Activated CD8-positive, alpha-beta T cell treated with anti-CD3 and anti-CD28 coated beads for 36 hours (primary cell): ENCODE measurements at places on chromosomes 7 and 10. TPM values are rescaled to one million over a fixed set of nuclear protein-coding genes. Genes with fewer than 3 reads are reported as not detected.

The HDAC9 gene
- total RNA-seq = 1.5 TPM

- H3K27me3 ChIP-seq = no peaks in the 10 kb centered on the region
- no peaks in the 10 kb centered on the region for H3K36me3 ChIP-seq
These were observed 85.6 kb downstream of the ST8SIA6 start for GRCh38 chr10:17368708-17369272.

DNA sequence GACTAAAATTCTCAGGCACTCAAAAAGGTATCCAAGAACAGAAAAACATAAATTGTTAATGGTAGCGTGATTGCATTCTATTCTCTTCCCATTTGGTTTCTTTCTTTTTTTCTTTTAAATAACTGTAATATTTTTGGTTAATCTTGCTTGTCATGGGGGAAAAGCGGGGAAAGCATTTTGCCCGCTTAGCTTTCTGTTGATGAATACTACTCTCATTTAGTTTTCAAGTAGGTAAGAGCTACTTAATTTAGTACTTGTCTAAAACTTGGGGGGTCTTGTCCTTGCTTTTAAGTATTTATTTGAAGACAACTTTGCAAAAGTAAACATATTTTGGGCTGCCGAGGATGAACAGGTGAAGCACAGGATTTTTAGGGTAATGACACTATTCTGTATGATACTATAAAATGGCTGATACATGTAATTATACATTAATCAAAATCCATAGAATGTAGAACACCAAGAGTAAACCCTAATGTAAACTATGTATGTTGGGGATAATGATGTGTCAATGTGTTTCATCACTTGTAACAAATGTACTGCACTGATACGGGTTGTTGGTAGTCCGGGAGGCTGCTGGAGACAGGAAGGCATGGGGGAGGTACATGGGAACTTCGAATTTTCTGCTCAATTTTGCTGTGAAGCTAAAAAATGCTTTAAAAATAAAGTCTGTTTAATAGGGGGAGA, 1.7 kb downstream of the TES start:
- peak overlapping the region; percentile 97 for H3K4me3 ChIP-seq
- peak overlapping the region; percentile 97 for H3K27ac ChIP-seq
- no peak for DNase-seq
- H3K27me3 ChIP-seq = no peaks in the 10 kb centered on the region
- peaks cover 23% of the 10 kb centered on the region for H3K36me3 ChIP-seq

DNA sequence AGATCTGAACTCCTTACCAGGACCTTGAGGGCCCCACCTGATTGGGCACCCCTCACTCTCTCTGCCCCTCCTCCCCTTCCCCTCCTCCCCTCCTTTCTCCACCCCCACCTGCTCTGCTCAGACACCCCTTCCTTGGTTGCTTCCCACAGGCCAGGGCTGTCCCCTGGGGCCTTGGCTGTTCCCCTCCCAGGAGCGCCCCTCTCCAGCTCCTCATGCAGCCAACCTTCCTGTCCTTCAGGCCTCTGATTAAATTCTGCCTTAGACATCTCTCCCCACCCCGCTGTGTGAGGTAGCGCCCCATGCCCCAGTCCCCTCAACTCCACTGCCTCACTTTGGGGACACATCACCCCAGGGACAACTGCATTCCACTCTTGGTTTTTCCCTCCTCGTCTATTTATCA, 32.4 kb downstream of the HTRA1 start:
- DNase-seq = no peak
- H3K4me3 ChIP-seq = no peak overlapping the region
- H3K36me3 ChIP-seq = no peaks in the 10 kb centered on the region
- H3K27ac ChIP-seq = no peak overlapping the region
- H3K27me3 ChIP-seq = peaks cover 4% of the 10 kb centered on the region

DNA sequence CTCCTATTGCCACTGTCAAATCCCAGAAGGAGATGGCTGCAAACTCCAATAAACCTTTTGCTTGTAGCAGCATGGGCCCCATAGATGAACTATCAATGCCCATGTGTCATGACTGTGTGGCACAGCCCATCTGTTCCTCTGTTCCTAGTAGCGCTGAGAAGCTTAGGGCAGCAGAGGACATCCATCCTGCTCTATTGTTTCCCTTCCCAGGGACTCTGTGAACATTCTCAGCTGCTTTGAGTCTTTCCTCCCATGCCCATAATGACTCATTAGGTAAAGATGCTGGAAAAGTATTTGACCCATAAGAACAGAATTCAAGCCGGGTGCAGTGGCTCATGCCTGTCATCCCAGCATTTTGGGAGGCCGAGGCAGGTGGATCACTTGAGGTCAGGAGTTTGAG, 28.3 kb downstream of the STMP1 start:
- no peaks in the 10 kb centered on the region for H3K36me3 ChIP-seq
- no peaks in the 10 kb centered on the region for H3K4me1 ChIP-seq
- no peak overlapping the region for H3K27ac ChIP-seq
- H3K4me3 ChIP-seq = no peak overlapping the region
- no peak for DNase-seq

DNA sequence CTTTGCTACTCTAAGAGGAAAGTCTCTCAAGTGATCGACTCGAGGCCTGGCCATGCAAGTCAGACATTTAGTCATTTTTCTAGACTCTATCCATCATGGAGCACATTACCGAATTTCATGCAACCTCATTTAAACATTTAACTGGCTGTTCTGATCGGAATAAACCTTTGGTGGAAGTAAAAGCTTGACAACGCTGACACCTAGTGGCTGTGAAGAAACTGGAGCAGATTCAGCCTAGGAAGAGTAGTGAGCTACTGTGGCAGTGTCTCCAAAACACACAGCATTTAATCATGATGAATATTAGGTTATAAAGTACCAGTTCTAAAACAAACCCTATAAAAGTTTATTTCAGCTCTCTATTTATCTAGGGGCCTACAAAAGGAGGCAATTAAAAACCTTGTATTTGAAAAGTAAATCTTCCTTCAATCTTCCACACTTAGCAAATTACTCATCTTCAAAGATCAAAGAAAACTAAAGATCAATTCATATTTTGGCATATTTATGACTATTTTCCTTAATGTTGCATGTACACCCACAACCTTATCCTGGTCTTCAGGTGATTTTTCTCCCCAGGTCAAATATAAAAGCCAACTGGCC, 175.0 kb downstream of the CTNNA3 start:
- H3K27ac ChIP-seq = no peak overlapping the region
- H3K4me3 ChIP-seq = no peak overlapping the region
- peaks cover 1% of the 10 kb centered on the region for H3K4me1 ChIP-seq
- peaks cover 5% of the 10 kb centered on the region for H3K27me3 ChIP-seq
- DNase-seq = peak; percentile 40

DNA sequence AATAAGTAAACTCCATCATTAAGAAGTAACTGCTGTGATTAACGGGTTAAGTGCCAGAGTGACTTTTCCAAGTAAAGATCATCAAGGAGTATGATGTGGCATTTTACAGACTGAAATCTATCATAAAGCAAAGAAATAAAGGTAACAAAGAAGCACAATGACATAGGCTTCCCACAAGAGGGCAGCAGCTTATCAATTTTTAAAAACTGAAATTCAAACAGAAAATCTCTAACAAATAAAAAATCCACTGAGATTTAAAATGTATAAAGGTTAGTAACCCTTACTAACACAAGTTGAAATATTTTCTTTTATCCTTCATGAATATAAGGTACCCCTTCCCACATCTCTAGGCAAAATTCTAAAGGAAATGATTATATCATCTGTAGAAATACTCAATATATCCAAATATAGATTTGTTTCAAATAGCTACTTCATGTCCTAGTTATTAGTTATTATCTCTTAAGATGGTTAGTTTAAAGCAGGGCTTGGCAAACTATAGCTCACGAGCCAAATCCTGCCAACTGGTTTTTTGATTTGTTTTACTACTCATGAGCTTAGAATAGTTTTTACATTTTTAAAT, 29.2 kb downstream of the FAM3C start:
- H3K27ac ChIP-seq = no peak overlapping the region
- DNase-seq = peak; percentile 33
- no peak overlapping the region for H3K4me3 ChIP-seq
- peaks cover 36% of the 10 kb centered on the region for H3K36me3 ChIP-seq
- no peaks in the 10 kb centered on the region for H3K27me3 ChIP-seq

The OR2A1 gene
- not detected for total RNA-seq

The SLC18A2 gene
- 0.14 TPM for total RNA-seq

DNA sequence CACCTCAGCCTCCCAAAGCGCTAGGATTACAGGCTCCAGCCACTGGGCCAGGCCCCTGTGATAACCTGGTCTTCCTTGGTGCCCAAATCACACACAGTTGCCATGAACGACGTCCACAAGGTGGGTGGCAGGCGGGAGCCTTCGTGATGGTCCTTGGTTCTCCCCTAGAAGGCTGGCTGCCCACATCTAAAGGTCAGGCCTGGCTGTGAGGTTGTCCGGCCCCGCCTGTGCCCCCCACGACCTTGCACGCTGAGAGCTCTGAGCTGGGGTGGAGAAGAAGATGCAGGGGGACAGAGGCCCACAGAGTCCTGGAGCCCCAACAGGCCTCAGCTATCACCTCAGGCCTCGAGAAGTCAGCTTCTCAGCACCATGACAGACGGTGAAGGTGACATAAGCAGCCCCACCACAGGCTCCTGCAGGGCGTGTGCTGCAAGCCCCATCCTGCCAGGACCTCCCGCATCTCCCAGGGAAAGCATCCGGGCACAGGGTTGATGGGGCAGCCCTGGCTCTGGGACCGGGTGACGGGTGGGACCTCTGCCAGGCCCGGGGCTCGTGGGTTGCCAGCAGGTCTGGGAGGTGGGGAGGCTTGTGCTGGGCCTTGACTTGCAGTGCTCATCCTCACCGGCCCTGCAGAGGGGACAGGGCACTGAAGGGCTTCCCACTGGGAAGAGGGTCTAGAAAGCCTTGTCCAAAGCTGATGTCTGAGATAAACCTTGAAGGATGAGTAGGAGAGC, 217.4 kb downstream of the WDR37 start:
- no peaks in the 10 kb centered on the region for H3K27me3 ChIP-seq
- H3K27ac ChIP-seq = no peak overlapping the region
- no peak overlapping the region for H3K4me3 ChIP-seq
- no peaks in the 10 kb centered on the region for H3K36me3 ChIP-seq
- peaks cover 2% of the 10 kb centered on the region for H3K4me1 ChIP-seq

GRCh38 chr10:87760195-87760905, 57.7 kb downstream of the ATAD1 start:
- H3K4me1 ChIP-seq = peaks cover 28% of the 10 kb centered on the region
- H3K36me3 ChIP-seq = peaks cover 33% of the 10 kb centered on the region
- H3K27ac ChIP-seq = peak overlapping the region; percentile 55
- DNase-seq = no peak

The SLC13A1 gene
- total RNA-seq = not detected

GRCh38 chr7:84876061-84876821, 310.6 kb downstream of the SEMA3D start:
- H3K36me3 ChIP-seq = no peaks in the 10 kb centered on the region
- H3K4me1 ChIP-seq = no peaks in the 10 kb centered on the region
- no peaks in the 10 kb centered on the region for H3K27me3 ChIP-seq
- H3K27ac ChIP-seq = no peak overlapping the region
- DNase-seq = no peak
- H3K4me3 ChIP-seq = no peak overlapping the region

DNA sequence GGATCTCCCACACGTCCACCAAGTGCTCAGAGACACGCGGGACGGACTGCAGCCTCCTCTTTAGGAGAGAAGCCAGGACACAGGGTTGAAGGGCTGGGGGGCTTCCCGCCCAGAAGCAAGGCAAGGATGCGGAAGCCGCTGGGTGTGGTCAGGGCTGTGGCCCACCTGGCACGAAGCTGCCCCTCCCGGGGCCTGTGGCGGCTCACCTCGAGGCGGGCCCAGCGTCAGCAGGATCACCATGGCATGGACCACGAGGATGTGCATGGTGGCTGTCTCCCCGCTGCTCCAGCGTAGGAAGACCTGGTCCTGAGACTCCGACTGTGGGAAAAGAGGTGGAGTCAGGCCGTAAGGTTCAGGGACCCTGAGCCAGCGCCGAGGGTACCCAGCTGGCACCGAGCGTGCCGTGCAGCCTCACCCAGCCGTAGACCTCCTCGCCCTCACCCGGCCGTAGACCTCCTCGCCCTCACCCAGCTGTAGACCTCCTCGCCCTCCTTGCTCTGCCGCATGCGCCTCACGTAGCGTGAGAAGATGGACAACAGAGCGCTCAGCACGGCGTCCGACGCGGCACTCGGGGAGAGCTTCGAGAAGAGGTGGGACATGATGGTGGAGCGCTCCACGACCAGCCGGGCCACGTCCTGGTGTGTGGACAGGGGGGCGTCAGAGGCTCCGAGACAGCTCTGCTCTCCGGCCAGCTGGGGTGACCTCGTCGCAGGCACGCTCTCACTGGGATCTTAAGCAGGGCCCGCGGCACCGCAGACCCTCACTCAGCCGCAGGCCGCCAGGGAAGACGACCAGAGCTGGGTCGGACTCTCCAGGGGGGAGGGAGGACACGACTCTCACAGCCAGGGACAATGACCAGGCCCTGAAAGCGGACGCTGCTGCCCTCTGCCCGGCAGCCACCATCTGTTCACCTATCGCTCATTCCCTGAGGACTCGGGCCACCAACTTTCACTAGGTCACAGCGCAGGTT, 20.4 kb downstream of the INTS1 start:
- H3K36me3 ChIP-seq = no peaks in the 10 kb centered on the region
- DNase-seq = no peak
- no peaks in the 10 kb centered on the region for H3K27me3 ChIP-seq
- H3K27ac ChIP-seq = no peak overlapping the region
- no peaks in the 10 kb centered on the region for H3K4me1 ChIP-seq

GRCh38 chr7:81267508-81267907, 348.7 kb upstream of the SEMA3C start:
- no peak overlapping the region for H3K27ac ChIP-seq
- no peak overlapping the region for H3K4me3 ChIP-seq
- H3K27me3 ChIP-seq = no peaks in the 10 kb centered on the region
- H3K4me1 ChIP-seq = no peaks in the 10 kb centered on the region
- no peak for DNase-seq

GRCh38 chr7:106777674-106778299, 87.3 kb upstream of the PIK3CG start:
- no peak overlapping the region for H3K4me3 ChIP-seq
- H3K27me3 ChIP-seq = no peaks in the 10 kb centered on the region
- peaks cover 24% of the 10 kb centered on the region for H3K4me1 ChIP-seq
- no peak for DNase-seq

GRCh38 chr10:63671317-63671937, 150.2 kb downstream of the REEP3 start:
- DNase-seq = no peak
- no peaks in the 10 kb centered on the region for H3K36me3 ChIP-seq
- no peak overlapping the region for H3K4me3 ChIP-seq
- H3K27ac ChIP-seq = no peak overlapping the region
- no peaks in the 10 kb centered on the region for H3K27me3 ChIP-seq
- no peaks in the 10 kb centered on the region for H3K4me1 ChIP-seq

- DNase-seq = no peak
- no peak overlapping the region for H3K4me3 ChIP-seq
- no peaks in the 10 kb centered on the region for H3K27me3 ChIP-seq
- peaks cover 3% of the 10 kb centered on the region for H3K36me3 ChIP-seq
- peaks cover 59% of the 10 kb centered on the region for H3K4me1 ChIP-seq
These were observed 53.8 kb downstream of the INPP5A start for GRCh38 chr10:132591166-132591971.

The SKIDA1 gene
- 0.36 TPM for total RNA-seq

The LBX1 gene
- not detected for total RNA-seq
